ENCODE measurements at places on chromosomes 11 and 22.

DNA sequence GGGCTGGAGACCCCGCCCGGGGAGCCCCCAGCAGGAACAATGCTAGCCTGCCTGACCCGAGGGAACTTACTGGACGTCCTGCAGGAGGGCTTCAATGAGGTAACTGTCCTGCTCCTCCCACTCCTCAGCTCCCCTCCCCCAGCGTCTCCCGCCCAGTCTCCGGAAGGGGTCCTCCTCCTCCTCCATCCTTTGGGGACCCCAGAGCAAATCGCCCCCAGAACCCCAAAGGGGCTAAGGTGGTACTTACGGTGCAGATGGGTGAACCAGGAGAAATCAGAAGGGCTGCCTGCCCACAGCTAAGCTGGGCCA, 272 bp downstream of the DIXDC1 start:
- H3K27ac ChIP-seq = no peak overlapping the region
- no peak for DNase-seq
- peaks cover 4% of the 10 kb centered on the region for H3K27me3 ChIP-seq
- H3K36me3 ChIP-seq = no peaks in the 10 kb centered on the region
- H3K4me3 ChIP-seq = peak overlapping the region; percentile 80

DNA sequence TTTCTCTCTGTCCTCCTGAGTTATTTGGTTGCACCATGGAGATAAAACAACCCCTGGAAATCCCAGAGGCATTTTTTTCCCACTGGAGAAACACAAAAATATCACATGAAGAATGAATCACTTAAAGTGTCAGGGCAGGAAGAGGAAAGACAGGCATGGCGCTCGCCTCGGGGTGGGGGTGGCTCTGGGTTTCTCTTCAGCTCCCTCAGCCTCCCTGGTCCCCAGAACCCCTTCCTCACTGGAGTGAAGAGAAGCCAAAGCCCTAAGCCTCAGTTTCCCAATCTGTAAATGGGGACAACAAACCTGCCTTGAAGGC, 938 bp downstream of the SHISAL1 start:
- H3K4me3 ChIP-seq = no peak overlapping the region
- peaks cover 12% of the 10 kb centered on the region for H3K27me3 ChIP-seq
- H3K4me1 ChIP-seq = no peaks in the 10 kb centered on the region
- H3K36me3 ChIP-seq = no peaks in the 10 kb centered on the region
- H3K27ac ChIP-seq = no peak overlapping the region
- no peak for DNase-seq

- H3K4me3 ChIP-seq = no peak overlapping the region
- no peak overlapping the region for H3K27ac ChIP-seq
- peaks cover 13% of the 10 kb centered on the region for H3K36me3 ChIP-seq
- no peaks in the 10 kb centered on the region for H3K4me1 ChIP-seq
Observed at GRCh38 chr11:73894725-73895335, 18.0 kb downstream of the PAAF1 start.

DNA sequence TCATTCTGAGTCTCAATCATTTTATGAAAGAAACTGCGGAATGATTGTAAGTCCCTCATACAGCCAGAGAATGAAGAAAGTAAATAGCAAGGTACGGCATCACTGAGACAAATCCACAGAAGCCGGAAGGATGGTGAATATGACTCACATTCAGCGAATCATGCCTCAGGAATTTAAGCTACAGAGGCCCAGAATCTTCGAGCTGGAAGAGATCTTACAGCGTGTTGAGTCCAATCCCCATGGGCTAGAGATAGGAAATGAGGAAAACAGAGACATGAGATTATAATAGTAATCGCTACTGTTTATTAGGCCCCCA, 173.2 kb downstream of the KIF18A start:
- H3K36me3 ChIP-seq = no peaks in the 10 kb centered on the region
- no peak overlapping the region for H3K4me3 ChIP-seq
- H3K27me3 ChIP-seq = no peaks in the 10 kb centered on the region
- H3K27ac ChIP-seq = no peak overlapping the region
- no peaks in the 10 kb centered on the region for H3K4me1 ChIP-seq
- DNase-seq = no peak

DNA sequence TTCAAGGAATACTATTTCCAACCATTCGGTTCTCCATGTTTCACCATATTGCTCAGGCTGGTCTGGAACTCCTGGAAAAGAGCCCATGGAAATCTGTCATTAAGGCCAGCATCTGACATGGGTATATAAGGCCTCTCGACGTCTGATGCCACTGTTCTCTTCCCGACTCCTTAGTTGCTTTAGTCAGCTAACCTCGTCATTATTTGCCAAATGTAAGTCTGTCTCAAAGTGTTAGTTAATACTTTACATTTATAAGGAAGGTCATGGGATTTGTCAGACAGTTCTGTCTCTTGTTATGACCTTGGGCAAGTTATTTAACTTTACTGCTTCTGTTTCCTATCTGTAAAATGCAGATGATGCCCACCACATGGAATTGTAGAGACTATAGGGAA, 1.6 kb downstream of the MRPL48 start:
- peaks cover 5% of the 10 kb centered on the region for H3K36me3 ChIP-seq
- H3K4me1 ChIP-seq = peaks cover 6% of the 10 kb centered on the region
- no peaks in the 10 kb centered on the region for H3K27me3 ChIP-seq
- peak overlapping the region; percentile 22 for H3K4me3 ChIP-seq

GRCh38 chr11:60944490-60945294, 7.3 kb downstream of the SLC15A3 start:
- H3K36me3 ChIP-seq = peaks cover 30% of the 10 kb centered on the region
- DNase-seq = no peak
- H3K4me3 ChIP-seq = no peak overlapping the region
- H3K4me1 ChIP-seq = peaks cover 53% of the 10 kb centered on the region

- H3K4me3 ChIP-seq = no peak overlapping the region
- H3K27ac ChIP-seq = no peak overlapping the region
- H3K36me3 ChIP-seq = no peaks in the 10 kb centered on the region
- H3K27me3 ChIP-seq = peaks cover 3% of the 10 kb centered on the region
- peaks cover 4% of the 10 kb centered on the region for H3K4me1 ChIP-seq
Observed at GRCh38 chr11:34860034-34860433, 56.1 kb downstream of the APIP start.

DNA sequence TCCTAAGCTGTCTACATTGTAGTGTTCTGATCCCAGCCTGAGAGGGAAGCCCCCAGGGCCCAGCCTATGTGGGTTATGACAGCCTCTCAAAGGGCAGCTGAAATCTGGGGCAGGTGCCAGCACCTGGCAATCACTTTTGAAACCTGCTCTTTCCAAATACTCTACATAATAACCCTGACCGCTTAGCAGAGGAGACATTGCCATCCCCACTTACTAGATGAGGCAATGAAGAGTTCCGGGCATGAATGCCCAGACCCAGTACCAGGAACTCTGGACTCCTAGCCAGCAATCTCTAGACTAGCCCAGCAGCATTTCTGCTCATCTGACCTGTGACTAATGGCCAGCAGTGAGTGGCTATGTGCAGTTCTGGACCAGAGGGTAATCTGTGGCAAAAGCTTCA, 412.4 kb upstream of the CADM1 start:
- no peak overlapping the region for H3K4me3 ChIP-seq
- H3K4me1 ChIP-seq = peaks cover 22% of the 10 kb centered on the region
- no peak for DNase-seq
- peaks cover 1% of the 10 kb centered on the region for H3K27me3 ChIP-seq

DNA sequence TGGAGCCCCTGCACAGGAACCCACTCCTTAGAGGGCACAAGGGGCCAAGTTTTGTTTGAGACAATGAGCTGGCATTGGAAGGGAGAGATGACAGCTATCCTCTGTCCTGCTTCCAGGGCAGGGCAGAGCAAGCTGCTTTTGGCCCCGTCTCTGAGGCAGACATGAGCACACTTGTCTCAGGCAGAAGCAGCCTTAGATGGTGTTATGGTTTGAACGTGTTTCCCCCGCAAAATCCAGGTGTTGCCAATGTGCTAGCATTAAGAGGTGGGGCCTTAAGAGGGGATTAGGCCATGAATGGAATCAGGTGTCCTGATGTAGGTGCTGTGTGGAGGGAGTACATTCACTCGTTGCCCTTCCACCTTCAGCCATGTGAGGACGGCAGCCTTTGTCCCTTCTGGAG, 2.5 kb downstream of the TP53AIP1 start:
- H3K4me3 ChIP-seq = no peak overlapping the region
- H3K4me1 ChIP-seq = no peaks in the 10 kb centered on the region
- no peaks in the 10 kb centered on the region for H3K36me3 ChIP-seq
- peaks cover 18% of the 10 kb centered on the region for H3K27me3 ChIP-seq
- no peak overlapping the region for H3K27ac ChIP-seq
